HCEC 1CT (cell line): ENCODE measurements at places on chromosomes 1 and 21.

DNA sequence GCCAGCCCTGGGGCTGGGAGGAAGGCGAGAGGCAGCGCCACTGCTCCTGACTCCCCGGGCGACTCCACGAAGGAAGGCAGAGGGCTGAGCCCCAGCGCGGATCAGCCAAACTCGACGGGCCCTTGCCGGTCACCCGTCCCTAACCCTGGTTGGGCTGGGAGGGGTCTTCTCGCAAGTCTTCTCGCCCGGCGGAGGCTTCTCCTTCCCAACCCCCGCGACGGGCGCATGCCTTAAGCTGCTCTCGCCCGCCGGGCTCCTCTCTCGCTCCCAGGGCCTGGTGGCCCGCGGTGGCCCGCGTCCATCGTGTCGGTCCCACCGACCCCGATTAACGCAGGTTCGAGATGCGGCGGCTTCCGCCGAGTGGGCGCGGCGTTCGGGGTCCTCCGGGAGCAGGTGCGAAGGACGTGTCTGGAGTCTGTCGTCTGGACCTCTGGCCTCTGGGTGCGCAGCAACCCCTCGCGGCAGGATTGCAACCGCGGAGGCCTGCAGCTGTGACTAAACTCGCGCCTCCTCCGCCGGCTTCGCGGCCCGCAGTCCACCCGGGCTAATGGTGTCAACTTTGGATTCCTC, 29.0 kb upstream of the PPM1J start:
- peak; percentile 70 for DNase-seq

- peak; percentile 62 for DNase-seq
These were observed 46.5 kb upstream of the GREM2 start for GRCh38 chr1:240658312-240658960.

- peak; percentile 55 for DNase-seq
These were observed 26.2 kb downstream of the ZMYND12 start for GRCh38 chr1:42429603-42430002.

- peak; percentile 19 for DNase-seq
These were observed 23.5 kb downstream of the SMYD3 start for GRCh38 chr1:246483569-246483933.

DNA sequence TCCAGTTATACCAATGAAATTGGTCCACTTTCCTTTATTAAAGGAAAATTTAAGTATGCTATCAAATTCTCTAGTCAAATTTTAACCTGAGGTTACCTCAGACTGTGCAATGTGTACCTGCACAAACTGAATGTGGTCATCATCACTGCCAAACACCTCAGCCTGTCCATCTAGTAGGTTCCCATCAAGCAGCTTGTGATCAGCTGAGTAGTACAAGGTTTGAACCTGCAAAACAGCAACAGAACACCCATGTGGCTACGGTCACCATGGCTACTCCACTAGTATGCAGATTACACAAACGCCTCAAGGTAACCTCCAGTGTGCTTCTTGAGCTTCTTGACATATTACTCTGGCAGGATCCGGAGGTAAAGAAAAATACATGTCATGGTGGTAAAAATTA, 11.6 kb downstream of the IVNS1ABP start:
- DNase-seq, result no peak

- DNase-seq, result peak; percentile 4
These were observed 56.9 kb downstream of the ADAMTS5 start for GRCh38 chr21:26909972-26910371.

GRCh38 chr21:32411350-32412161, 950 bp upstream of the EVA1C start:
- peak; percentile 59 for DNase-seq

- DNase-seq, result peak; percentile 17
These were observed 262.9 kb upstream of the SNX7 start for GRCh38 chr1:98398649-98399048.

GRCh38 chr21:36783612-36784374, 84.9 kb downstream of the SIM2 start:
- peak; percentile 71 for DNase-seq

- no peak for DNase-seq
These were observed 42.7 kb downstream of the MORN1 start for GRCh38 chr1:2348346-2349325.
